Stimulated activated CD4-positive, alpha-beta T cell treated with anti-CD3 and anti-CD28 coated beads, Interleukin-12 subunit alpha, Interleukin-12 subunit beta, amount 100 ng/mL, for 48 hours (primary cell): ENCODE measurements at places on chromosomes 1 and 21.

- no peak for DNase-seq
Measured at GRCh38 chr1:207202480-207202879, 98.4 kb downstream of the C4BPA start.

DNA sequence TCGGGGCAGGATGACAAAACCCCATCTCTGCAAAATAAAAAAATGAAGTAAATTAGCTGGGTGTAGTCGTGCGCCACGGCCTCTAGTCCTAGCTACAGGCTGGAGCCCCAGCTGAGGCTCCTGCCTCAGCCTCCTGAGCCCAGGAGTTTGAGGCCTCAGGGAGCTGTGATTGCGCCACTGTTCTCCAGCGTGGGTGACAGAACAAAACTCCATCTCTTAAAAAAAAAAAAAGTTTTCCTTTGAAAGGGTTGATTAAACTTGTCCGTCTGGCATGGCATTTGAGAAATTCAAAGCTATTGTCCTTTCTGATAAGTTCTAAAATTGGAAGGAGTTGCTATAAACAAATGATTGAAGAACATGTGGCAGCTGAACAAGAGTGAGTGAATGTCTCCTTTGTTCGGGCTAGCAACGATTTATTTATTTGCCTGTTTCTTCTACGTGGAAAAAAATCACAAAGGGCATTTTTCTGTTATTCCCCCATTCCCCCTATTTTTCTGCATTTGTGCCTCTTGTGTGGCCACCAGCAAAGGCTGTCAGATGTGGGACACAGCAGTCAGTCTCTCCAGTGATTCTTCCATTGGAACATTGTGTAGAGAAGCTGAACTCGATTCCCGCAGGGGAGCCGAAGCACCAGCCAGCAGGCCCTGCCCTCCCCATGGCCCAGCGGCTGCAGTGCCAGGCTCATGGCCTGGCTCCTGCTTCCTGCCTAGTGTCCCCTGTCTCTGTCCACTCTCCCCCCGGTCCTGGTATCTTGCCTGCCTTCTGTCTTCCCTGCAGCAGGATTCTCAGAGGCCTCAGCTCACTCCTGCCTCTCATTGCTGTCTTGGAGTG, 21.5 kb upstream of the PWP2 start:
- DNase-seq = no peak

DNA sequence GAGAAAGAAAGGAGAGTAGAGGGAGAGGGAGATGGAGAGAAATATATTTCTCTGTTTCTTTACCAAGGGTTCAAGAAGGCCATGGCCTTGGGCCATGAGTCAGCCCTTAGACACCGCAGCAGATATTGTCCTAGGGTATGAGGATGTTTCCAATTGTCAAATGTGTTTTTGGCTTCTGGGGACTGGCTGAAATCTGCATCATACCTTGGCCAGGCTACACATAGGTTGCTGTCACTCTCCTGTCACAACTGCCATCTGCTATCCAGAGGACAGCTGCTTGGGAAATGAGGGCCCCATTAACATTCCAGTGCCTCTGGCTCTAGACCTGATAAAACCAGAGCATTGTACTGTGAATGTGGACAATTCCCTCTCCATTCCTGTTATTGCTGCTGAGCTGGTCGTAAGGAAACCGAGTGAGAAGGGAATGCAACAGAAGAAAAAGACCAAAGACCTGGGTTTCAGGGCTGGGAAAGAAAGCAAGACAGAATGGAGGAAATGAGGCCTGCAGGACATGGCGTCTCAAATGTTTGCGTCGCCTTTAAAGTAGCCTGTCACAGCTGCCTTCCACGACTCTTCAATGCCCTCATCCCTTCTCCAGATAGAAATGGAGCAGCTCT, 8.8 kb upstream of the PIGC start:
- DNase-seq = no peak

DNA sequence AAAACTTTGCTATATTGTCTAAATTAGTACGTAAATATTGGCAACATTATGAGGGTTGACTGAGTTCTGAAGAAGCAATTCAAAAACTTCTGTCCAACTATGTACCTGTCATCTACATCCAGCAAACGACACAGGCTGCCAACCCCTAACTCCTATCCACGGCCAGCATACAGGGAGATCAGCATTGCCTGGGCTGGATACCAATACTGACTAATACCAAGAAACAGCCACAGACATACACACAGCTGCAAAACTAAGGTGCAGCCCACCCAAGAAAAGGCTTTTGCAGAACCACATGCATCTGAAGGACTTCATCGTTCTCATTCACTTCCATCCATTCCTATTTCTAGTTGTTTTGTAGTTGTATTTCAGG, 2.0 kb downstream of the KIAA0319L start:
- no peak for DNase-seq

- no peak for DNase-seq
Measured at GRCh38 chr1:9395018-9395417, 102.3 kb downstream of the SPSB1 start.

DNA sequence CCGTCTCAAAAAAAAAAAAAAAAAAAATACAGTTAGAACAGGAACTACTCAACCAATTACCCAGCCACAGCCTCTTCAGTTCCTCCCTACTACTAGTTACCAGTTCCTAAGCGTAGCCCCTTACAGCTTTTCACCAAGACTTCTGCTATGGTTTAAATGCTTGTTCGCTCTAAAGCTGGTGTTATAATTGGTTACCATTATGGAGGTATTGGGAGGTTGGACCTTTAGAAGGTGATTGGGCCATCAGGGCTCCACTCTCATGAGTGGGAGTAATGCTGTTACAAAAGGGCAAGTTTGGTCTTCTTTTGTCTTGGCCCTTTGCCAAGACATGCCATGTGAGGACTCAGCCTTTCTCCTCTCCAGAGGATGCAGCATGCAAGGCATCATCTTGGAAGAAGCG, 3.0 kb upstream of the SMPDL3B start:
- DNase-seq = no peak

DNA sequence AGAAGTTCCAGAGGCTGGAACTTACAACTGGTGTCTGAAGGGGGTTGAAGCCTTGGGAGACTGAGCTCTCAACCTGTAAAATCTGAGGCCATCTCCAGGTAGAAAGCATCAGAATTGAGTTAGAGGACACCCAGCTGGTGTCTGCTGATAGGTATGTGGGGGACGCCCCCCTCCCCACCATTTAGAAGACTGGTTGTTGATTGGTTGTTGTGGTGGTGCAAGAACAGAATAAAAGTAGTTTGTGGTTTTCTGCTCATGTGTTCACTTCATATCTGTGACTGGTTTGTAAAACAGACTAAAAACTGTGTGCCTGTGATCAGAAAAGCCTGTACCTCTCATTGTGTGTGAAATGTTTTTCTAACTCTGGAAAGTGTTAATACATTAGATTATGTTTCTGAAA, 33.2 kb upstream of the PDE4B start:
- DNase-seq = no peak

GRCh38 chr1:147549526-147549925, 8.2 kb downstream of the BCL9 start:
- DNase-seq = no peak

- DNase-seq = no peak
Measured at GRCh38 chr21:35349376-35350080, 300.4 kb upstream of the RUNX1 start.

- DNase-seq = no peak
Measured at GRCh38 chr1:6257541-6258069, 3.3 kb downstream of the GPR153 start.

- no peak for DNase-seq
Measured at GRCh38 chr1:156794506-156795373, 21.9 kb downstream of the SH2D2A start.

GRCh38 chr1:43801203-43801602, 93.9 kb downstream of the ST3GAL3 start:
- no peak for DNase-seq

GRCh38 chr1:200260597-200261335, 149.1 kb downstream of the ZNF281 start:
- DNase-seq = no peak
